ENCODE measurements at places on chromosomes 7 and 10.

DNA sequence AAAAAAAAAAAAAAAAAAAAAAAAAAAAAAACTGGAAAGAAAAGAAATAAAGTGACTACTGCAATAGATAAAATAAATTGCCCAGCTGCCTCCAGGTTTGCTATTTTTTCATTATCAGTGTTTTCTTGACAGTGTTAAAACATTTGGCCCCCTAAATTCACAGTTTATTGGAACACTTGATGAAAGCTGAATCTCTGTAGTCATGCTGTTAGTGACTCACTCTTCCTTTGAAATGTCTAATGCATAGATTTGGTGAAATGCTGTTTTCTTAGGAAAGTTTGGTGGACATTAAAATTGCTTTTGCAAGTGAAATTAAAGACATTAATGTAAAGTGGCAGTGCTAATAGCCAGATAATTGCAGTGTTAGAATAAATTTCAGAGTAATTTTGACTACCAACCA, 785.2 kb downstream of the NRG3 start:
- no peak for DNase-seq

DNA sequence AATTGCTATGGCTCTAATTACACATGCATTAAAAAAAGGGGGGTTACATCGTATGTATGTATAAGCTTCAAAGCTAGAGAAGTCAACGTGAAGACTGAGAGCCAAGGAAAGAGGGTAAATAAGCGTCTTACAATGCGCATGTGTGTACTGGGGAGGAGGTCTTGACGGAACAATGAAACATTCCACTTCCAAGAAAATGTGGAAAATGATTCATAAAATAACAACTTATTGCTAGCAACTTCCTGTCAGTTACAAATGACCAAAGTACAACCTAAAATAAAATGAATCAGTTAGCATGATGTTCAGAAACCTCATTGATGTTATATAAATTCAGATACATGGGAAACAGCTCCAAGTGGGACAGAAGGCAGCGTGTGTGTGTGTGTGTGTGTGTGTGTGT, 104.1 kb upstream of the RHEB start:
- DNase-seq = no peak

GRCh38 chr7:77258593-77258992, 59.0 kb upstream of the FGL2 start:
- DNase-seq = no peak

- no peak for DNase-seq
Measured at GRCh38 chr7:25384788-25385505, 156.7 kb upstream of the NPVF start.

DNA sequence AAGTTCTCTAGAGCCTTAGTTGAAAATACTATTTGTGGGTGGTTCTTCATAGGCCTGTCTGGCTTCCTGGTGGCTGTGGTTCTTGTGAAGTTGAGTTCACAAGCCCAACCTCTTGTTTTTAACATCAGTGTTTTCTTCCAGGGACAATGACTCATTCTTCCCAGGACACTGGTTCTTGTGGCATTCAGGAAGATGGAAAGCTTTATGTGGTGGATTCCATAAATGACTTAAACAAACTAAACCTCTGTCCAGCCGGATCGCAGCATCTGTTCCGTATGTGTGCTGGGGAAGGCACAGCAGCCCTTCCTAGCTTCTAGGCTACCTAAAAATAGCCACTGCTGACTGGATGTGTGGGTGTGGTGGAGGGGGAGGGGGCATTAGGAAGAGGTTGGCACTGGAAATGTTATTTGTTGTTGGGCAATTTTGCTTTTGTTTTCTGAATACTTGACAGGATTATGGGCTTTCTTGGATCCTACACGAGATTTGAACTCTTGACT, 3.9 kb downstream of the LSMEM1 start:
- DNase-seq = no peak

- DNase-seq = no peak
Measured at GRCh38 chr7:27066148-27066547, 29.7 kb downstream of the HOXA1 start.

- DNase-seq = no peak
Measured at GRCh38 chr10:115624448-115624847, 531.3 kb downstream of the ATRNL1 start.

GRCh38 chr7:92797693-92798092, 38.7 kb downstream of the CDK6 start:
- no peak for DNase-seq

- DNase-seq = no peak
Measured at GRCh38 chr10:72665925-72666324, 26.0 kb upstream of the MCU start.

GRCh38 chr7:26348234-26348851, 56.7 kb downstream of the SNX10 start:
- DNase-seq = no peak

- DNase-seq = no peak
Measured at GRCh38 chr7:18874880-18875279, 242.6 kb downstream of the TWIST1 start.

GRCh38 chr10:125079091-125079600, 81.2 kb downstream of the CTBP2 start:
- no peak for DNase-seq

GRCh38 chr7:151197932-151198331, 10.9 kb upstream of the ASB10 start:
- DNase-seq = no peak

DNA sequence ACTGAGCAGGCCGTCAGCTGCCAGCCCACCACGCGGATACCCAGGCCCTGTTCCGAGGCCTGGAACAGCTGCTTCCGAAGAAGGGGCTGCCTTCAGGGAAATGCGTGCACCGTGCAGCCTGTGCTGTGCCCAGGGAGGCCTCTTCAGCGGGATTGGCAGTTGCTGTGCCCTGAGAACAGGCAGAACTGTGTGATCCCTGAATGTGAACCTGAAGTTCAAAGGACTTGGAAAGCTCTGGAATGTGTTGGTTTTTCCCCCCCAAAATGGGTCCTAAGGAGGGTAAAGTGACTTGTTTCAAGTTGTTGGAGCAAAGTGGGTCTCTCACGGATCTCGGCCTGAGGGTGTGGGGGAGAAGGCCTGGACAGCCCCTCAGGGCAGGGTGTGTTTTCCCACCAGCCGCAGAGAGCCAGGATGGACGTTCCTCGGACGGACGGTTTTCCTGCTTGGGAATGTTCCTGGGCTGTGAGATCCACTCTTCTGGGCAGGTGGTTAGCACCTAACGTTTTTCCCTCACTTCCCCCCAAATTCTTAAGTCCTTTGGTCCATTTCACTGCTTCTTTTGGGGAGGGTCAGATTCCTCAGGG, 2.1 kb downstream of the SPRN start:
- DNase-seq = no peak

DNA sequence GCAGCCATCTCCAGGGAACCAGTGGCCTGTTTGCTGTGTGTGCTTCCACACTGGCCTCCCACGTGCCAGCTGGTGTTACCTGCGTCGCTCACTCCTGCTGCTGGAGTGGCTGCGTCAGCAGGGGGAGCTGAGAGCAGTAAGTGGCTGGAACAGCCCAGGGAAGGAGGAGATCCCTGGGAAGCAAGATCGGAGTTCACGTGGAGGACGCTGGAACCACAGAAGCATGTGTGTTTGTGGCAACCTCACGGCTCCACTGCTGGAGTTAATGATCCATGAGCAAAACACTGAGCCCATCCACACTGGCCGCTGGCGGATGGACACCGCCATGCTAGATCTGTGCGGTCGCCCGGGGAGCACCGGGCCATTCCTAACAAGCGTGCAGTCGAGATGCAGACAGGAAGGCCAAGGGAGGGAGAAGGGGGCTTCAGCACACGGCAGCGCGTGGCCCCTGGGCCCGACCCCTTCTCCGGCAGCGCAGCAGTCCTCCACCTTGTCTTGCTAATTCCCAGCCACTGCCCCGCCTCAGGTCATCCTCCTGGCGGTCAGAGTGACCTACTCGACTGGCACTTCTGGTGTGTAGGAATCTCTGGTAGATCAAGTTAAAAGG, 68.5 kb upstream of the EEPD1 start:
- no peak for DNase-seq

DNA sequence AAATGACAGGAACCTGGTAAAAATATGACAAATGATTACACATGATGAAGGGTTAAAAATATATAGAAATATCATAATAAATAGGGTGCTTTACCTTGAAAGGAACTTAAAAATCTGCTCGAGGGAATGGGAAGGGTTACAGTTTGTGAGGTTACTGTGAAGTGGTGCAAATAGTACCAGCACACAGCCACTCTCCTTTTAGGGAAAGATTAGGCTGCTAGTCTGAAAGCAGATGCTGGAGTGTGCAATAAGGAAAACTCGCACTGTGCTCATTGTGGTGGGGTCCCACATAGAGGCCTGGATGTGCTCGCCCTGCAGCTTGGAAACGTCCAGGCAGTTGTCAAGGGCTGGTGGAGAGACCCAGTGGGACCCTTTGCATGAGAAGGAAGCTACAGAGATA, 145.9 kb upstream of the TBX20 start:
- DNase-seq = no peak

- no peak for DNase-seq
Measured at GRCh38 chr10:51384971-51385370, 310.7 kb downstream of the PRKG1 start.

GRCh38 chr10:121237718-121238117, 360.5 kb downstream of the FGFR2 start:
- no peak for DNase-seq

DNA sequence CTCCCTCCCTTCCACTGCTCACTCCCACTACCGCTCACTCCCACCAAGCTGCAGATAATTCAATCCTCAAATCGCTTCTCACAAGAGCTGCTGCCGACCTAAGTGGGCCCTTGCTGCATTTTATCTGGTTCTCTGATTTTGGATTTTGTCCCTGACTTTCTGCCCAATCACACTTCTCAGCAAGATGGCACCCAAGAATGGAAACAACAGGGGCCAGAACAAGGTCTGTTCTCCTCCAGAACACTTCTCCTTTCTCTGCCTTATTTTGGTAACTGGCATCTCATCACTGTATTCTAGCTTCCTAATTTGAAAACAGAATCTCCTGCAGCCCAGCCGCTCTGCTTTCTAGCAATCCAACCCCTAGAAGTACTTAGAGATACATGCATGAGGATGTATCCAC, 172.8 kb downstream of the GRID1 start:
- no peak for DNase-seq

GRCh38 chr10:61841338-61841875, 60.1 kb upstream of the ARID5B start:
- DNase-seq = no peak

- DNase-seq = no peak
Measured at GRCh38 chr7:156927571-156928405, 21.7 kb upstream of the NOM1 start.

DNA sequence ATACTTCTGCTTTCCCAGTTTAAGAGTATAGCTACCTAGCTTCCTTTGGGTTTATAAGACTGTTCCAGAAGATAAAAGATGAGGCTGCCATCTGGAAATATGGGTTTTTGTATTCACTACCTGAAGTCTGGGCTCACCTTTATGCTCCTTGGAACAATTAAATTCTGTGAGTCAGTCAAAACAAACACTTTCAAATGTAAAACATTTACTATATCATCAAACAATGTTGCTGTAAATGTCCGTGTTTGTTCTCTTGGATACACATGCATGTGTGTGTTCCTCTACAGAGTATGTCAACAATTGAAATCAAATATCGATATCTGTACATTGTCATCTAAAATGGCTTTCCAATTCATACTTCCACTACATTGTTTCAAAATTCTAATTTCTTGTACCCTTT, 525.6 kb downstream of the MDFIC start:
- DNase-seq = no peak

DNA sequence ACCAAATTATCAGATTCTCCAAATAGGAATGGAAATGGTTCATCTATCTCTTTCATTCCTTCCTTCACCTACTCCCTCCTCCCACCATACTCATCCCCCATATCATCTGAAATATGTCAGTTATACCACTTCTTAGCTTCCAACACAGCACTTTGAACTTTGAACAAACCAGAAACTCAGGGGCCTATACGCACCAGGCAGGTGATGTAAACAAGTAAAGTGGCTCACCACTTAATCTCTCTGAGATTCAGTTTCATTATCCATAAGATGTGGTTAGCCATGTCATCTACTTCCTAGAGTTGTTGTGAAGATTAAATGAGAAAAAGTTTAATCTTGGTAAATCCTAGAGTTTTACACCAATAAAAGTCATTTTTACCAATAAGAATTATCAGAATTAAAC, 65.9 kb upstream of the LRRN3 start:
- DNase-seq = no peak

DNA sequence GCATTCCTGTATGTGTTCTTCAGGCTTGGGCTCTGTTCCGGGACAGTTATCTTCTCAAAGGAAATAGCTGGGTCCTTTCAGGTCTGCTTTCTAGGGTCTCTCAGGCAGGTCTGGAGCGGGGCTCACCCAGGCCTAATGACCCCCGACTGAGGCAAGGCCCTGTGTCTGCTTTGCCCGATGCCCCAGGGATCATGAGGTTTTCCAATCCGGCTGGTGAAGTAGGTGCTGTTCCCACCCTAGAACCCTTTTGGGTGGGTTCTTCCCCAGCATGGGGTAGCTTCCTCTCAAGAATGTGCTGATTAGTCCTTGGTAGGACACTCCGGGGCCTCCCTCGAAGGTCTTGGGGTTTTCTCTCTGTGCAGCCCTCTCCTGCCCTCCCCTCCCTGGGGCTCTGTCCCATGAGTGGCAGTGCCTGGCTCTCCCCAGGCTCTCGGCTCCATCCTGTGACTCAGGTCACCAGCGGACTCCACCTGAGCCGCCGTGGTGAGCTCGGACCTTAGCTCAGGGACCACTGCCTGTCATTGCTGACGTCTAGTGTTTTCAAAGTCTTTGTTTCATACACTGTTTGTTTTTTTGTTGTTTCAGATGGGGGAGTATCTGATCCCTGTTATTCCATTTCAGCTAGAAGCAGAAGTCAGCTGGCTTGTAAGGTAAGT, 71.0 kb upstream of the NKX6-2 start:
- DNase-seq = no peak

GRCh38 chr7:37289367-37289766, 159.3 kb downstream of the ELMO1 start:
- DNase-seq = no peak

GRCh38 chr10:103154521-103155299, 38.4 kb downstream of the NT5C2 start:
- DNase-seq = no peak

DNA sequence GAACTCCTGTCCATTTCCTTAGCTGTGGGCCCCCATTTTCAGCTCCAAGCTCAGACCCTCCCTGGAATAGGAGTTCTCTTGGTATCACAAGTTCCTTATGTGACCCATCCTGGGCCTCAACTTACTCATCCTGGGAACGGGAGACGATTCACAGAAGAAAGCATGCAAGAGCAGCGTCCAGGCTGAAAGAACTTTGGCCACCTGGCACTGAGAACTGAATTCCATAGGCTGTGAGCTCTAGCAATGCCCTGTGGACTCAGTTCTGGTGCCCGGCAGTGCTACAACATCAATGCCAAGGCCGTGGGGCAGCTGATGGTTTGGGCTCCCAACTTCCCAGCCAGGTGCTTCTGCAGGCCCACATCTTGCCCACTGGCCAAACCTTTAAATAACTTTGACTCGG, 3.9 kb upstream of the CUEDC2 start:
- DNase-seq = no peak
